MG63 (cell line): ENCODE measurements at places on chromosomes 6 and 20. TPM values are rescaled to one million over a fixed set of nuclear protein-coding genes. Genes with fewer than 3 reads are reported as not detected.

The EGFL8 gene
- 1.0 and 2.8 TPM in 2 replicates for total RNA-seq

The PSORS1C2 gene
- total RNA-seq, result not detected in 2 replicates

The NKX2-2 gene
- total RNA-seq, result 3.1 and 8.1 TPM in 2 replicates

The ZC3H12D gene
- total RNA-seq, result 0.03 TPM in 1 of 2 replicates, not detected in the other

The CLPSL1 gene
- not detected in 2 replicates for total RNA-seq

The OXT gene
- not detected in 2 replicates for total RNA-seq

The CALHM4 gene
- not detected in 2 replicates for total RNA-seq

The NT5E gene
- 40.8 and 60.9 TPM in 2 replicates for total RNA-seq

The KHDC1L gene
- total RNA-seq, result not detected in 2 replicates

The SLC18B1 gene
- 7.3 and 34.0 TPM in 2 replicates for total RNA-seq

The PPP1R16B gene
- total RNA-seq, result not detected in 2 replicates

The GTSF1L gene
- total RNA-seq, result not detected in 2 replicates

The TREML4 gene
- not detected in 2 replicates for total RNA-seq

The RBM24 gene
- 0.33 TPM in 1 of 2 replicates, not detected in the other for total RNA-seq

The SLC22A2 gene
- not detected in 2 replicates for total RNA-seq

The TMEM151B gene
- 0.20 TPM in 1 of 2 replicates, not detected in the other for total RNA-seq

The KAT14 gene
- total RNA-seq, result 9.9 and 13.1 TPM in 2 replicates

The ATP6V1G2 gene
- total RNA-seq, result 2.1 and 3.4 TPM in 2 replicates

The KIFC1 gene
- 36.6 and 45.5 TPM in 2 replicates for total RNA-seq

The MED23 gene
- 11.3 and 19.0 TPM in 2 replicates for total RNA-seq

The DAAM2 gene
- total RNA-seq, result 0.32 TPM in 1 of 2 replicates, not detected in the other

The POPDC3 gene
- total RNA-seq, result 1.8 and 2.2 TPM in 2 replicates

The SIRPB1 gene
- not detected in 2 replicates for total RNA-seq

The OR2B6 gene
- total RNA-seq, result not detected in 2 replicates

The CPNE5 gene
- 0.59 TPM in 1 of 2 replicates, not detected in the other for total RNA-seq

The CRIP3 gene
- not detected in 2 replicates for total RNA-seq

The RFX6 gene
- total RNA-seq, result not detected in 2 replicates

The C6orf118 gene
- total RNA-seq, result not detected in 2 replicates

The PRRC2A gene
- total RNA-seq, result 17.1 and 18.2 TPM in 2 replicates

The LY6G6D gene
- total RNA-seq, result not detected in 2 replicates

The HDGFL1 gene
- total RNA-seq, result not detected in 2 replicates

The C20orf144 gene
- not detected in 2 replicates for total RNA-seq

The HAO1 gene
- total RNA-seq, result not detected in 2 replicates

The GINS1 gene
- total RNA-seq, result 10.9 and 12.7 TPM in 2 replicates

The COL19A1 gene
- total RNA-seq, result not detected in 2 replicates

The GHRH gene
- total RNA-seq, result not detected in 2 replicates

The ZNF311 gene
- total RNA-seq, result 1.4 TPM in 2 replicates

The SLC17A3 gene
- 0.86 TPM in 1 of 2 replicates, not detected in the other for total RNA-seq

The PRSS35 gene
- 0.72 and 1.2 TPM in 2 replicates for total RNA-seq

The PTGIS gene
- total RNA-seq, result 4.1 and 6.2 TPM in 2 replicates

The KCNB1 gene
- total RNA-seq, result 6.5 and 7.0 TPM in 2 replicates

The CCN5 gene
- total RNA-seq, result 0.07 TPM in 1 of 2 replicates, not detected in the other

The GGTLC1 gene
- total RNA-seq, result not detected in 2 replicates

The PCSK2 gene
- not detected in 2 replicates for total RNA-seq

The DZANK1 gene
- 0.10 and 0.40 TPM in 2 replicates for total RNA-seq
